ENCODE measurements at places on chromosomes 6 and 20.
A peak's percentile ranks its signal among the peaks of the same experiment; 100 is the strongest.

DNA sequence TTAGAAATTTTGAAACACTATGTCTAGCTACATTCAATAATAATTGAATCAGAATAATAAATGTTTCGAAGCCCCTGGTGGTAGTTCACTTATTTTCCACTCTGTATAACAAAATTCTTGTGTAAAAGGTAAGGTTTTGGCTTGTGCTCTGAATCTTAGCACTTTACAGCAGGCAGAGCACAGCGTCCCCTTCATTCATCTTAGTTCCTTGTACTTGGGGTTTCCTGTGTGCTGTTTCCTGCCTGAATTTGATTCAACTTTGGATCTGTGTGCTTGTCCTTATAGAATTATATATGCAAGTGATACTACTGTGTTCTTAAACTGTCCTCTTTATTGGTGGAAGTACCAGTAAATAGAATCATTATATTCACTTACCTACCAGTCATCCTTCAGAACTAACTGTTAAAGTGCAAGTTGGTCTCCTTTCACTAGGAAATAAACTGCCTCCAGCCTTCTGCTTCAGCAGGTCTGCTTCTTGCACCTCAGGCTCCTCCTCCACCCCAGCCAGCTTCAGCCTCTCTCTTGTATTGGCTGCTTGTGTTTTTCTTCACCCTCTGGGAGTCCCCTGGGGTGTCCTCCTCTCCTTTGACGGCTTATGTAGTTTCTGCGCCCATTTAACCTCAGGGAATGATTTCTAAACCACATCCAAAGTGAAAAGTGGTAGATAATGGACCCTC lies 28.8 kb upstream of the TULP4 start:
- no peak for DNase-seq

- no peak for DNase-seq
These were observed at the start of gene BPIFB2 for GRCh38 chr20:33007376-33008335. Gene BPIFB2 (plus strand): TSS chr20:33007704. CDS start chr20:33008575, 871 bp downstream.

DNA sequence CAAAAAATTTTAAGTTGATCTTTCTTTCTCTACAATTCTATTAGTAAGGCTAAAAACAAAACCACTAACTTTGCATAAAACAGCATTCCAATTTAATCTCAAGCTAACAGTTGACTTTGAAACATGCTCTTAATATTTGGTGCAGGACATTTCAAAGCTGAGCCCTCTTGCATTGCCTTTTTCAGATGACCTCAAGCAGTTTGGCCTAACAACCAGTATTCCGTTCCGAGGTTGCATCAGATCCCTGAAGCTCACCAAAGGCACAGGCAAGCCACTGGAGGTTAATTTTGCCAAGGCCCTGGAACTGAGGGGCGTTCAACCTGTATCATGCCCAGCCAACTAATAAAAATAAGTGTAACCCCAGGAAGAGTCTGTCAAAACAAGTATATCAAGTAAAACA lies 194.0 kb downstream of the ARHGAP18 start:
- no peak for DNase-seq

DNA sequence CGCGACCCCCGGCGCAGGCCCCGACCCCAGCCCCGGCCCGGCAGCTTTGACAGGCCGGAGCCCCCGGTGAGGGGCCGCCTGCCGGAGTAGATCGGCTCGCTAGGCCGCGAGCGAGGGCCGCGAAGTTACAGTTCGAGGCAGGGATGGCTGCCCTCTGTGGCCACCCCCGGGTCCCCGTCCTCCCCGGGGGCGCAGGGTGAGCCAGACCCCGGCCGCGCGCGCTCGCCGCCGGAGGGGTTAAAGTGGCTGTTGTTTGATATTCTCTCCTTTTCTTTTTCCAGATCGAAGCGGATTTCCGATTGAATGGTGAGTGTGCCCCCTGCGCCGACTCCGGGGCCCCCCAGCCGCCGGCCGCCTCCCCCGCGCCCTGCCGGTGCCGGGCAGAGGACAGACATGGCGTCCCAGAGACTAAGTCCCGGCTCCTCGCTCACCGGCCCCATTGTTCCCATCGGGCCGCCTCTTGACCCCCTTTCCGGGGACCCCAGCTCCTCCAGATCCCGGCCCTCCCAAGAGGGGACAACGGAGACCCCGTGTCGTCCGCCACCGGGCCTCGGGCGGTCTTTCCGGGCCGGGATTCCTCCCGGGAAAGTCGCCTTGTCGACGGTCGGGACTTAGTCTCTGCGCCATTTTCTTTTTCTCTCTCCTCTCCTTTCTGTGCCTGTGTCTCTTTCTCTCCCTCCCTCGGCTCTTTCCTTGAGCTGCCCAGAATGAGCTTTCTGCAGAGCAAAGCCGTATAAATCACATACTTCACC lies 704 bp downstream of the TOP1 start:
- peak; percentile 28 for DNase-seq

DNA sequence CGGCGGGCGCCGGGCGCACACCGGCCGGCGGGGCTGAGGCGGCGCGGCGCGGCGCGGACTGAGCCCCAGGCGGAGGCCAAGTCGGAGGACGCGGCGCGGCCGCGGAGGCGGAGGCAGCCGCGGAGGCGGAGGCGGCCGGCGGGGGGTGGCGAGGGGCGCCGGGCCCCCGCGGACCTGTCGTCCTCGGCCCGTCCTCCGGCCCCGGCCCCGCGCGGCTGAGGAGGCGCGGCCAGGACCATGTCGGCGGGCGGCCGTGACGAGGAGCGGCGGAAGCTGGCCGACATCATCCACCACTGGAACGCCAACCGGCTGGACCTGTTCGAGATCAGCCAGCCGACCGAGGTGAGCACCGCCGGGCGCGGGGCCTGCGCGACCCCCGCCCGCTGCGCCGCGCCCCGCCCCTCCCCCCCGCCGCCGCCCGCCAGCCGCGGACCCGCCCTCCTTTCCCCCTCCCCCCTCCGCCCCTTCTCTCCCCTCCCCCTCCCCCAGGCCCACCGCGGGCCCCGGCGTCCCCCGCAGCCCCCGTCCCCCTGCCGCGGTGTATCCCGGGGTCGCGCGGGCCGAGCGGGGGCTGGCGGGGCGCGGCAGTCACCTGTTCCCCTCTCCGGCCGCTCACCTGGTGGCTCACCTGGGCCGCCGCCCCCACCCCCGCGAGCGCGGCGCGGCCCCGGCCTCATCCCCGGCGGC lies at the start of gene AFDN:
Gene AFDN, plus strand, starts transcription at position 16 of the 687 bp plus-strand sequence. Its CDS starts 222 bp downstream, at position 238.
- DNase-seq = no peak

- peak; percentile 4 for DNase-seq
These were observed 154.5 kb downstream of the HACE1 start for GRCh38 chr6:104705095-104705707.

DNA sequence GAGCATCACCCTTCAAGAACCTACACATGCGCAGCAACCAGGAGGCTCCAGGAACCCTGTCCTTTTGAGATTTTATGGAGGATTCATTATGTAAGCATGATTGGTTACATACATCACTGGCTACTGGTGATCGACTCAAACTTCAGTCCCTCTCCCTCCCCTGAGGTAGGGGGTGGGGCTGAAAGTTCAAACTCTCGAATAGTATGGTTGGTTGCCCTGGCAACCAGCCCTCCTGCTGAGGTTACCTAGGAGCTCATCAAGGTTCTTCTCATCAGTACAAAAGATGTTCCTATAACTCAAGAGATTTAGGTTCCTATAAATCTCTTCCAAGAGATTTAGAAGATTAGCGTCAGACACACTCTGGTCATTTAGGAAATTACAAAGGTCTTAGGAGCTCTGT lies 21.9 kb upstream of the ZSCAN9 start:
- DNase-seq = no peak

DNA sequence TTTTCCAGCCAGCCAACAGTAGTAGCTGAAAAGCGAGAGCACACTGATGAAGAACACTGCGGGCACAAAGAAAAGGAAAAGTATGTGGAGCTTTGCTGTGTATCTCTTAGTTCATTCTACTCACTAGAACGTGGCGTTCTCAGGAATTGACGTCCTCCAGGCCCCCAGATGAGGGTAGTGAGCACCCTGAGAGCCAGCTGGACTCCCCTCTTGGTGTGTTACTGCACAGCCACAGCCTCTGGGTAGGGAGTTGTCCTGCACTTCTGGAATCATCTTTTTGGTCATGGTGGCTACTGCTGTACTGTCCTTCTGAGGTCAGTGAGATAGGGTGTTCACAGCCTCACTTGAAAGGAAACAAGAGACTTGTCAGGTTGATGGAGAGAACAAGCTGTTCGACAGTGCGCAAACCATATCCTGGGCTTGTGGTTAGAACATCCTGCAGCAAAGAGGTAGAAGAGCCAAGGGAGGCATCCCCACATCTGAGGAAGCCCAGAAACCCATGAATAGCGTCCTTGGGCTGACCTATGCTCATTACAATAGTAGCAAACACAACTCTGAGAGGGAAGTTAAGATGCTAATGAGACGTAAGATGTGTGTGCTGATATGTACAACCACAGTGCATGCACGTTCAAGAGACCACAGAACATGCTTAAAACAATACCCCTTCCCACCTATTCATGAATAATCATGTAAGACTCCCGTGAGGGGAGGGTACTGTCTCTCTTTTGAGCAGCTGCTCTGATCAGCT lies 14.6 kb upstream of the HLA-F start:
- peak; percentile 22 for DNase-seq

DNA sequence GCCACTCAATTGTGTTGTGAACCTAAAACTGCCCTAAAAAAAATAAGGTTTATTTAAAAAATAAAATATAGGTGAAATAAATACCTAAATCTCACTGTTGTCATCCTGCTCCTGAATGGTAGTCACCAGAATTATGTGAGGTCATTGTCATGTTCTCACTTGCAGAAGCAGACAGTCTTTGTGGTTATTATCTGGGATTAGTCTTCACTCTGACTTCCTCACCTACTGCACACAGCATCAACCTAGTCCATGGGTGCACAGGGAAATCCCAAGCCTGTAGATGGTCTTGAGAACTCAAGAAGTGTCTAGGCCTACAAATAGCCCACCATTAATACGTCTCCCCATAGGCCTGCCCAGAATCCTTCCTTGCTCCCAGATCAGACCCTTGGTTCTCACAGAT lies 97.0 kb downstream of the FOXF2 start:
- no peak for DNase-seq

- DNase-seq = no peak
These were observed 29.2 kb downstream of the RHAG start for GRCh38 chr6:49607391-49607982.

DNA sequence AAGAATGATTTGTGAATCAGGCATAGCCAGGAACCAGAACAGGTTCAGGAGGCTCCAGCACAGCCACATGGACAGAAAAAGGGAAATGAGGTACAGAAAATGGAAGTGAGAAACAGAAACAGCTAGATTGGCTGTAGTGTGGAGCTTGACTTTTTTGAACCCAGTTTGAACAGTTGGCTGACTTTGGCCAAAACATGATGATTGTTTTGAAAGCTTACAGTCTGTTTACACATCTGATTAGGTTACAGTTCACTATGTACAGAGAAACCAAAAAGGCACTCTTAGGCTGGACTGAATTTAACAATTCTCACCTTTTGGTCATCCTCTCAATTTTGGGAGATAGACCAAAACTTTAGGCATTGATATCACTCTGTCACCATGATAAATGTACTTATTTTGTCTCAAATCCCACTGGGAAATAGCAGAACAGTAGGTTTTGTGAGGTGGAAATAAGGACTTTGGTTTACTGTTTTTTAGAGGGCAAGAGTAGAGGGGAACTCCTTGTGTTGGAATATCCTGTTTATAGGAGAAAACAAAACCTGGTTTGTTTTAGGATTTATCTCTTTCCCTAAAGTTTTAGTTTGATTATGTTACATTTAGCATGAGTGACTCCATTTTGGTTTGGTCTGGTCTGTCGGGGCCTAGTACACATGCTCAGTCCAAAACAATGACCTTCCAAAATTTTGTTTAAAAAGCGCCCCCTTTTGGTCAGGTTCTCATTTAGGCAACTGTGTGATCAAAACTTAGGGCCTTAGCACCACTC lies 123.1 kb downstream of the OLIG3 start:
- DNase-seq = no peak

DNA sequence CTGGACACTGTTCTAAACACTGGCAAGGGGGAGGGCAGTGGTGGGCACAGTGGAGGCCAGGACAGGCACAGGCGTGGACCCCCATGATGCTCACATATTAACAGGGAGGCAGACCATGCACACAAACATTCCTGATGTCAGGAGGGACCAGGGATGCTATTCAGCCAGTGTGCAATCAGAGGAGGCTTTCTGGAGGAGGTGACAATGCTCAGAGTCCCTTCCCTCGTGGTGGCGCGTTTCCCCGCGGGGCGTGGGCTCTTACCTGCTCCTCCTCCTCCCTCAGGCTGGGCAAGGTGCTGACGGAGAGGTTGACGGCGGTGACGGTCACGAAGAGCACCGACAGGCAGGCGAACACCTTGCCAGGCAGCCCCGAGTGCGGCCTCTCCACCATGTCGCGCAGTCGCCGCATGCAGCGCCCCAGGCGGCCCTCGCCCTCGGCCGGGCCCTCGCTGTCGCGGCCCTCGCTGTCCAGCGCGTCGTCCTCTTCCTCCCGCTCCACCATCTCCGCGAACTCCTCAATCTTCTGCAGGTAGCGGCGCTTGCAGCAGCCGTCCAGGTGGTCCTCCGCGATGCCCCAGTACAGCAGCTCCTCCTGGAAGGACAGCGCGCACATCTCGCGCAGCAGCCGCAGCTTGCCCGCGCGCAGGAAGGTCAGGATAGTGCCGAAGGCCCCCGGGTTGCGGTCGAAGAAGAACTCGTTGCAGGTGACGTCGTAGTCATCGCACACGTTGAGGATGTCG lies 13.4 kb downstream of the KCNG1 start:
- DNase-seq = no peak

- DNase-seq = no peak
These were observed 1.6 kb upstream of the UCKL1 start for GRCh38 chr20:63957690-63958441.

DNA sequence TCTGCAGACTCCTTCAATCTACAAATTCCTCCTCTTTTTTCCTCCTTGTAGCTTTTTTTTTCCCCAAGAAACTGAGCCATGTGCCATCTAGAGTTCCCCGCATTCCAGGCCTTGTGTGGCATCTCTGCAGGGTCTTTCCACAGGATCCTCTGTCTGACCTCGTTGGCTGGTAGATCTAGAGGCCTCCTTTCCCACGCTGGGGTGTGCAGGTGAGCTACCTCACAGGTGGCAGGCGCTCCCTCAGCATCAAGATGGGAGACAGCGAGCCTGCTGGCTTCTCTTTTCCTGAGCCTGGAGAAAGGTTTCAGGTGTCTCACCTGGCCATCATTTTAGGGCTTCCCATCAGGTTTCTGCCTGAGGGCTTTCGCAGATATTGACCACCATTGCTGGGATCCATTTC lies 9.6 kb upstream of the NELFCD start:
- DNase-seq = no peak
